AG04450 (cell line): ENCODE measurements at places on chromosomes 12 and 14.
A peak's percentile ranks its signal among the peaks of the same experiment; 100 is the strongest.

DNA sequence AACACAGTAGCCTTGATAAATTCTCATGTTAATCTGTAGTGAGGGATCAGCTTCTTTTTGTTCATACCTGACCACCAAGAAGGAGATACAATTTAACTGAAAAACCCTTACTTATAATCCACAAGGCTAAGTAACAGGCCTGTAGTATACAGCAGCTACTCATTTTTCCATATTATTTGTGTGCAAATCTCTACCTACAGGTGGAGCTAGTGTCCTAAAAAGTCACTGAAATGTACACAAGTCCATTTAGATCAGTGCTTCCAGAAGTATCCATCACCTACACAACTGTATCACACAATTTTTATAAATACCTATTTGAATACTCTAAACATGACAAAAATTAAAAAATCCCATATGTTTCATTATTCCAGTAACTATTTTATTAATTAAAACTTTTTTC, 173.2 kb downstream of the SLC35F4 start:
- peak; percentile 16 for DNase-seq

GRCh38 chr14:55412676-55413075, 1.0 kb upstream of the ATG14 start:
- no peak for DNase-seq

- no peak for DNase-seq
Measured at GRCh38 chr12:124919521-124920352, 5.3 kb upstream of the UBC start.

DNA sequence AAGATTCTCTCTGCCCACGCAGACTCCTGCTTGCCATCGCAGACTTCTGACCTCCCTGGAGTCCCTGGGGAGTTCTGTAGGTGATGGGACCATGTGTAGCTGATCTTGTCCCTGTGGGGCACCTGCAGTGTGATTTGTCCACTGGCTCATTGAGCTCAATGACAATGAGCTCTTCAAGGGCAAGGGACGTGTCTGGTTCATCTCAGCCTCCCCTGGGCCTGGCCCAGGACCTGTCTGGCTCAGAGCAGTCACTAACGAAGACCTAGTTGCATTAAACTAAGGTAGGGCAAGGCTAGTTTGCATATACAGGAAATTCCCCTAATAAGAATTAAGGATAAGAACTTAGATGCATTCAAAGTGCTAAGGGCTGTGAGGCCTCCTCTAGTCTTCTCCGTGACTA, 245.5 kb upstream of the NOS1 start:
- DNase-seq: no peak

- no peak for DNase-seq
Measured at GRCh38 chr12:52197371-52198231, 5.8 kb upstream of the KRT80 start.

GRCh38 chr12:62859321-62859737, 75.6 kb downstream of the PPM1H start:
- no peak for DNase-seq

GRCh38 chr12:50825372-50825838, 17.3 kb upstream of the TMPRSS12 start:
- peak; percentile 50 for DNase-seq

GRCh38 chr12:68766646-68767045, 20.7 kb downstream of the SLC35E3 start:
- DNase-seq: no peak

DNA sequence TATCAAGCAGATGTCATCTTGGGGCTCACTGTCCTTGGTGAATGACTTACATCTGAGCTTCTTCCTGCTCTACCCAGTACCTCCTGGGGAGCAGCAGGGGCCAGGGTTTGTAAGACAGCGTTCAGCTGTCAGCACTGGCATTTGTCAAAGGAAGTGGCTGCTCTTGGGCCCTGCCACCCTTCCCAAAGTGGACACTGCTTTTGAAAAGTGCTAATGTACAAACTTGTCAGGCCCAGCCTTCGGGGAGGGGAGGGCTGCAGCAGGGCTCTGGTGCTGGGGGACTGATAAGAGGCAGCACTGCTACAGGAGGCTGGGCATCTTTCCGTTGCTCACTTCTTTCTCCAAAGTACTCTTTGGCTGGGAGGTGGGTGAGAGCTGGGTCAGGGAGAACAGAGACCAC, 59.8 kb upstream of the RBM19 start:
- DNase-seq: no peak

DNA sequence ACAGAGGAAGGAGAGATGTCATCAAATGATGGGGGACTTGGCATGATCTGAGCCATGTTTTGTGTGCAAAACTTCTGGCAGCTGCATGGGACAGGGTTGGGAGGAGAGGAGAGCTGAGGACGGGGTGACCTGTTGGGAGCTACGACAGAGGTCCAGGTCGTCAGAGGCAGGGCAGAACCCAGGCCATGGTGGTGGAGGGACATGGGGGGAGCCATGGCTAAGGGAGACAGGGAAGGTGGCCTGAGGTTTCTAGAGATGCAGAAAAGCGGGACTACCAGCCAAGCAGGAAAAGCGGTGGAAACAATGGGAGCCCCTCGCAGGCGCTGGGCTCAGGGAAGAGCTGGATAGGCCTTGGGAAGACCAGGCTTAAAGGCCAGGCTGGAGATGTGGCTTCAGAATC, 88.3 kb downstream of the DICER1 start:
- DNase-seq: no peak

DNA sequence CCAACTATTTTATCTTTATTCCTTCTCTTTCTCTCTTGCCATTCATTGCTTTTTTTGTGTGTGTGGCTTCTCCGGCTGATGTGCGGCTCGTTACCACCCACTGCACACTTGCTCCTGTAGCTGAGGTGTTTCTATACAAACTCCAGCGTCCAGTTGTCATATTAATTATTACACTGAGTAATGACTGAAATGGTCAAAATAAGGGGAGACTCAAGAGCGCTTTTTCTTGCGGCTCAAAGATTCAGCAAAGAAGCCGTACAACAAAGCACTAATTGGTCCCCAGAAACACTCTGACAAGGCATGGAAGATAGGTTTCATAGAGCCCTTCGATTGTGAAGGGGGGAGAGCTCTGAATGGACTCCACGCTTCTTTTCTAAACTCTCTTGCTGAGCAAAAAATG, 5.6 kb upstream of the ASCL1 start:
- no peak for DNase-seq

- no peak for DNase-seq
Measured at GRCh38 chr12:25712169-25712568, 159.1 kb upstream of the LMNTD1 start.

GRCh38 chr12:93208011-93208410, 169.7 kb upstream of the NUDT4 start:
- DNase-seq: no peak

DNA sequence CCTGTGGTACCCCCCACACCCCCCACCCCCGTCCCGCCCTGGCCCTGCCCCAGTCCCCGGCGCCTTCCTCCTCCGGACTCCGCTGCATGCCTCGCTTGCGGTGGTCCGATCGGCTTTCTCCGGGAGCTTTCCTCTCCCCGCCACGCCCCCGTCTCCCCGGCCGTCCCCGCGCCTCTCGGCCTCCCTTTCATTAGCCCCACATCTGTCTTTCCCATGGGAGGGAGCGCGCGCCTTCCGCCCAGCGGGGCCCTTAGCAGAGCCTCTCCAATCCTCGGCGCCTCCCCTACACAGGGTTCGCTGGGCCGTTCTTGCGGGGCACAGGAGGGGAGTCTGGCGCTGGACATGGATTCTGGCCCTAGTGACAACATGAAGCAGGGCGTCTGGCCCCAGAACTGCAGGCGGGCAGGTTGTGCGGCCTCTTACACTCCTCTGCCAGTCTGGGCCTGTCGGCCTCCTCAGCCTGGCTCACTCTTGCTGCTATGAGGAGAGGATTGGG, 1.5 kb upstream of the EFS start:
- DNase-seq: peak; percentile 24

DNA sequence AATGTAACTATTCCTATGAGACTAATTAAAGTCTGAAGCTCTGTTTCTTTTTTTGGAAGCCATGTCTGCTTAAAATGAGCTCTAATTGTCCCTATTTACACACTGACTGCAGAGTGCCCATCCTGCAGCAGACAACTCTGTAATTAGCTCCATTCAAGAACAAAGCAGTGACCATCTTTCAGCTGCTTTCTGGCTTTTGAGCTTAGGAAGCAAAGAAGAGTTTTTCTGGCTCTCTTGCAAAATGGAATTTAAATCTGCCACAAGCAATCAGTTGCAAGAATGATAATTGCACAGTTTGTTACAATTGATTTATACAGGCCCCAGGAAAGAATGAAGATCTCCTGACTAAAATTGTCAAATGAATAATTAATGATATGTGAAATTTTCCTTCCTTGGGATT, 83.4 kb downstream of the GAS2L3 start:
- DNase-seq: no peak

DNA sequence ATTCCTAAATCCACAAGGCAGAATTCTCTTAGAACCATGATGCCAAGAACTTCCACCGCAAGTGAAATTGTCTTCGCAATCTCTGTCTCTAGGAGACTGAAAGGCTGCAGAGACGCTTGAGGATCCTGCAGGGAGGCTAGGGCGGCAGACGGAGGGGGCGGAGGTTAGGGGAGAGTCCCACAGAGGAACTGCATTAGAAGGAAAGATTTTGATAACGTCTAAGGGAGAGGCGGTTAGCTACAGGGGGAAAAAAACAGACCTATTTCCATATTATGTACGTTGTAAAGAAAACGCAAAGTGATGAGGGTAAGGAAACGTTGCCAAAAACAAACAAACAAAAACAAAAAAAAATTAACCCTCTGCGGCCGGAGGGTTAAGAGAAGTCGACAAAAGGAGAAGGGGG, 595 bp downstream of the KLHL28 start:
- peak; percentile 20 for DNase-seq

DNA sequence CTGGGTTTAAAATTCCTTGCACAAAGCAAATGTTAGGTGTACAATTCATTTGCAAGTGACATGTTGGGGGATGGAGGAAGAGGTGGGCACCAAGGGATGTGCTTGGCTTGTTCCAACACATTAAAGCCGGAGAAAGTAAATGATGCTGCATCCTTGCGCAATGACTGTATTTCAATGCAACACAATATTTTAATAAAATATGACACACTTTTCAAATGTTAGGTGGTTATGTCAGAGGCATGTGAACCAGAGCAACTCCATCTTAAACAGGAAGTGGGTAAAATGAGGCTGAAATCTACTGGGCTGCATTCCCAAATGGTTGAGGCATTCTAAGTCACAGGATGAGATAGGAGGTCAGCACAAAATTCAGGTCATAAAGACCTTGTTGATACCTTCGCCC, 53.6 kb upstream of the ARHGAP5 start:
- no peak for DNase-seq

DNA sequence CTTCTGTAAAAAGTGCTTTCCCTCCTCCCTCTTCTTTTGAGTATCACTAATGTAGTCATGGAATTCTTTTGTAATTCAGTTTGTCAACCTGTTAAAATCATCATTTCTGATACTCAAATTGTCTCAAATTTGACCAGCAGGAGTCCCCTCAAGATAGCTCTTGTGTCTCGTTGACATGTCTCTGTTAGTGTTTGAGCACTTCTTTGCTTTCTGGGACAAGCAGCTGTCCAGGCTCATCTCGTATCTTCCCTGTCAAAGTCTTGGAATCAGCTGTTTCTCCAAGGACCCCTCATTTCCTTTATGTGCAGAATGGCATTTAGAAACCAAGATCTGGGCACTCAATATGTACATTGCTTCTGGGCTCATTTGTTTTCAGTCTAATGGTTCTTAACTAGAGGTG, 10.7 kb downstream of the CIPC start:
- DNase-seq: no peak

DNA sequence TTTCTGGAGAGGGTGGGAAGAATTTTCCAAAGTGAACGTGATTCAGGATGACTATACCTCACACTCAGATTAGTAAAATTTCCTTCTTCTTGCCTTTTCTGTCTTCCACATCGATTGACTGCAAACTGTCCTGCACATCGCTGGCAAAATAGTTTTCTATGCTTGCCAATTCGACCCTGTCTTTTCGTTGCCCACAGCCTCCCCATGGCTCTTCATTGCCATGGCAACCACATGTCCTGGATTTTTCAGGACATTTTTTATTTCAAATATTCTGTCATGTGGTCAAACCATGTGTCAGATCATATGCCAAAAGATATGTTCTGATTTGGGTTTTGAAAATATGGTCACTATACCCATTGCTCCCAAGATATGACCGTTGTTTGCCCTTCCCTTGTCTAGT, 46.9 kb upstream of the OTX2 start:
- DNase-seq: no peak

DNA sequence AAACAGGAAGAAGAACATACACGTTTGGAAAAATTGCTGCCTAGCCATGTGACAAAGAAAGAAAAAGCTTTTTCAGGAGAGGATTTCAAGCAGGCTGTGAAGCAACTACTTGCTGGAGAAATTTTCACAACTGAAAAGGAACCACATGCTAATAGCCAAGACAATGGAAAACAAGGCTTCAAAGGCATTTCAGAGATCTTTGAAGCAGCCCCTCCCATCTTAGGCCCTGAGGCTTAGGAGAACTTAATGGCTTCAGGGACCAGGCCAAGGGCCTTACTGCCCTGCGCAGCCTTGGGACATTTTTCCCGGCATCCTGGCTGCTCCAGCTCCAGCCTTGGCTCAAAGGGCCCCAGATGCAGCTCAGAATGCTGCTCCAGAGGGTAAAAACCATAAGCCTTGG, 255.9 kb upstream of the ARID2 start:
- DNase-seq: no peak

- peak; percentile 92 for DNase-seq
Measured at GRCh38 chr12:121992059-121992879, 29.4 kb upstream of the BCL7A start.

DNA sequence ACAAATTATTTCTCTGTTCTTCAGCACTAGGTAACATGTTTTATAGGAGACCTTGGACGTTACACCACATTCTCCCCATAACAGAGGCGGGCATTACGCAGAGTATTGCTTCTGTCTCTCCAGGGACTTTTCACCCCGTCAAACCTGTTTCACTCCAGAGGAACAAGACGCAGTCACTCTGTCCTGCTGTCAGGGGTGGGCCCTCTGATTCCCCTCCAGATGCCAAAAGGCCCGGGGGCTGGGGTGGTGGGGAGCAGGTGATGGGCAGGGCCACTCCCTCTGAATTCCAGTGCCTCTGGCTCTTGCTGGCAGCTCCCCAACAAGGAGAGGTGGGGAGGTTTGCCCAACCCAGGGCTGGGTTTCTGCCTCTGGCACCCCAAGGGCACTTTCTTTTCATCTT, 71.9 kb downstream of the NTF3 start:
- no peak for DNase-seq

GRCh38 chr14:28102814-28103213, 663.8 kb upstream of the FOXG1 start:
- DNase-seq: no peak

GRCh38 chr14:95204705-95205104, 47.4 kb upstream of the DICER1 start:
- DNase-seq: no peak

DNA sequence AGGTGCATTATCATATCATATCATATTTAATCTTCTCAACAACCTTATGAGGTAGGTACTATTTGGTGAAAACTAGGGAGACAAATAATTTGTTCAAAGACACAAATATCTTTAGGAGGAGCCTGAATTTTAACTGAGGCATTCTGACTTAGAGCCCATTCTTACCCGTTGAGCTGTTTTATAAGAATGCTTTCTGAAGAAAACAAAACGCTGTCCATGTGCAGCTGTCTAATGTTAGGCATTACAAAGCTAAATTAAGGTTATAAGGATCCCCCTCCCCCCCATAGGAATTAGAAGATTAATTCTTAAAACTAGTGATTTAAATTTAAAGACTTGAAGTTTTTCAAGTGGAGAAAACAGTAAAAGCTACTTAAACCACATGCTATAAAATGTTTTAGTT, 6.4 kb downstream of the KTN1 start:
- no peak for DNase-seq
